Natural killer cell treated with Interleukin-12 subunit alpha and Interleukin-12 subunit beta and Interleukin-15 and Interleukin-18, amount 100 ng/mL, for 72 hours (primary cell): ENCODE measurements at places on chromosomes 3 and 15.

DNA sequence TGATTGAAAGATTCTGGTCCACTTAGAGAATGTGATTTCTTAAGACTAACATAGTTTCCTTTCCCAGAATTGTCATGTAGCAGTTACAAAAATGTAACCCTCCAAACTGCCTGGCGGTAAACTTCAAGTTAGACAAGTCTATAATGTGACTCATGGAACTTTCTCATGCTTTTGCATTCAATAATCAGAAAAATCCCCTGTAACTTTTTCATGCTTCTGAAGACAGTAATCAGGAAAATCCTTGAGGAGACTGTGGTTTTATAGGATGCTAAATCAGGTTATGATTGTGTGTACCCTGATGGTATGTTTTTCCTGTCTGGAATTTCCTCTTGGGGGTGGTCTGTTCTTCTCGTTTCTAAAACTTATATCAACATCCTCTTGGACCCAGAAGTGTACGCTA is 74.0 kb upstream of the RARB start:
- DNase-seq: no peak

DNA sequence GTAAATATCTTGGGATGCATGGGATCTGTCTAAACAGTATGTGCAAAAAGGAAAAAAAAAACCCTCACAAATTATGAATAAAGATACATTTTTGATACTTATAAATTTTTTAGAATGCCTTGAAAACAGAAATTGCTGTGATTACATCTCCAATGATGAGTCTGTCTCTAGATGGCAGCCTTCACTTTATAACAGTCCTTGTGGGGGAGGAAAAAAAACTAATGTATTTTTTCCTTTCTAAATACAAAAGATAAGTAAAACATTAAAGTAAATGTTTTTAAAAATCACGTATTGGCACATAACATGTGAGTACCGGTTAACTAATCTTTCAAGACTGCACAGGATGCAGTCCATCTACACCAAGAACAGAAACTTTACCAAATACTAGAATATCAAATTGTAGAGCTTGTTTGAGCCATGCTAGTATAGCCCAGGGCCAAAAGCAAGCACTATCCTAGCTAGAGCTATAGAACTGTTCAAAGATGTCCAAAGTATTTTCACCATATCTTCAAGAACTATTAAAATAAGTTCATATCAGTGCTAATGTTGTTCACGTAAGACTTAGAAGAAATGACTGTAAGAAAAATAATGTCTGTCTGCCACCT is 206.4 kb downstream of the STAG1 start:
- no peak for DNase-seq

DNA sequence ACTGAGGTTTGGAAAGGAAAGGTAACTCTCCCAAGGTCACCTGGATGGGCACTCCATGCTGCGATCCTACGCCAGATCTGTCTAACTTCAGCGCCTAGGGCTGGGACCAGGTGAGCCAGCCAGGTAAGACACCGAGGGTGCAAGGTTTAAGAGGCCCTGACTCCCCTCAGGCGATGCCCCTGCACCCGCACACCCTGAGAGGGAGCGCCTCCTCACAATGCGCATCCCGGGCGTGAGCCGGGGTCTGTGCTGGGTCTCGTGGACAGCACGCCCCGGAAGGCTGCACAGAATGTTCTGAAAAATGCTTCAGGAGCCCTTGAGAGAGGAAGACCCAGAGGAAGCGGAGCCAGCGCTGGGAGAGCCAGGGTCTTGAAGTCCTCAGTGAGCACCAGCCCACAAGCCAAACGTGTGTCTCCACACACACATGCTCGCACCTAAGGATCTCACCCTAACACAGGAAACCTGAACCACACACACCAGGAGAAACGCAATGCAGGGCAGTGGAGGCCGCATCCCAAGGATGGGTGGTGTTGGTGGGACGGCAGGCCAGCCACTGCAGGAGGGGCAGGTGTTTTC is 142.0 kb downstream of the ADAMTS17 start:
- DNase-seq: no peak

- DNase-seq: no peak
Observed at GRCh38 chr3:138227650-138228049, 40.5 kb downstream of the ARMC8 start.

- DNase-seq: no peak
Observed at GRCh38 chr15:59013246-59013873, 25.9 kb downstream of the RNF111 start.

- DNase-seq: no peak
Observed at GRCh38 chr3:189353318-189353965, 181.7 kb downstream of the TPRG1 start.

DNA sequence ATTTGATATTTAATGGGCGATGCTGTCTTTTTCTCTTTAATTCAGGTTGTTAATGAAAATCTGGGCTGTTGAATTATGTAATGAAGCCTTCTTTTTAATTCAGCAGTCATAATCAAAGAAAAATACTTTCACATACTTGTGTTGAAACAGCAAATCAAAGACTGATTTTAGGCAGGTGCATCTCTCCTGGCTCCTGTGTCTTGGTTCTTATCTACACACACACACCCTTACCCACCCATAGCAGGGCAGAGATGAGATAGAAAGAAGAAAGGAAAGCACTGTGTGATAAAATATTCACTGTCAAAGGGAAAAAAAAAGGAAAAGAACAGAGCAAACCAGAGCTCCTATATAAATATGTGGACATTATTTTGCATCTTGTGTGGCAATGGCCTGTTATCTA is 130.6 kb upstream of the CGNL1 start:
- DNase-seq: no peak
